NCI-H1694 treated with DMSO at 0.1 percent for 48 hours (cell line): ENCODE measurements at places on chromosomes 11 and 22.
A peak's percentile ranks its signal among the peaks of the same experiment; 100 is the strongest.

DNA sequence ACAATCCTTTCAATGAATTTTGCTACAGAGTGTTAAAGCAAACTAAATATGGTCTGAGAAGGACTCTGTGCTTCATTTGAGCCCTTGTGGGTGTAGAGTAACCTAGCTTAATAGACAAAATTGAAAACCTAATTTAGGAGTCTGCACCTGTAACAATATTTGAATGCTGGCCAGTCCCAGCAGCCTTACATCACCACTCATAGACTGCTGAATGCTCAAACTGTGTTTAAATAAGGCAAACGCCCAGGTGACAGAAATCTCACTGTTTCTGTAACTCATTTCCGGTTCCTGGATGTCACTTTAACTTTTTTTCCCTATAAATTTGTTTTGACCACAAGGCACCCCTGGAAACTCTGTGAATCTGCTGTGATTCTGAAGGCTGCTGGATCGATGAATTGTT, 45.5 kb upstream of the GLYATL1B start:
- DNase-seq, result no peak

- no peak for DNase-seq
These were observed 4.4 kb upstream of the MUC5AC start for GRCh38 chr11:1153105-1153950.

- DNase-seq, result no peak
These were observed 338.8 kb downstream of the CTTN start for GRCh38 chr11:70736937-70737640.

DNA sequence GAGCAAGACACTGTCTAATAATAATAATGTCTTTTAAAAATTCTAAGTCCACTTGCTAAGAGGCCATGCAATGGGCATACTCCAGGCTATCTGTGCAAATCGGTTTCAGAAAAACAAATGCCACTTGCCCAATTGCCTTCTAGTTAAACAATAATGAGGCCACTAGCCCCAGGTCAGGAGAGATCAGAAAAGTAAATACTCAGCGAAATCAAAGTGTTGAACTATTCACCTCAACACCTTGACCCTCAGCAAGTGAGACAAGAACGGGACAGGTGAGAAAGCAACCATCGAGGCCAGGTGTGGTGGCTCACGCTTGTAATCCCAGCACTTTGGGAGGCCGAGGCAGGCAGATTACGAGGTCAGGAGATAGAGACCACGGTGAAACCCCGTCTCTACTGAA, 72.3 kb upstream of the SYN3 start:
- no peak for DNase-seq

DNA sequence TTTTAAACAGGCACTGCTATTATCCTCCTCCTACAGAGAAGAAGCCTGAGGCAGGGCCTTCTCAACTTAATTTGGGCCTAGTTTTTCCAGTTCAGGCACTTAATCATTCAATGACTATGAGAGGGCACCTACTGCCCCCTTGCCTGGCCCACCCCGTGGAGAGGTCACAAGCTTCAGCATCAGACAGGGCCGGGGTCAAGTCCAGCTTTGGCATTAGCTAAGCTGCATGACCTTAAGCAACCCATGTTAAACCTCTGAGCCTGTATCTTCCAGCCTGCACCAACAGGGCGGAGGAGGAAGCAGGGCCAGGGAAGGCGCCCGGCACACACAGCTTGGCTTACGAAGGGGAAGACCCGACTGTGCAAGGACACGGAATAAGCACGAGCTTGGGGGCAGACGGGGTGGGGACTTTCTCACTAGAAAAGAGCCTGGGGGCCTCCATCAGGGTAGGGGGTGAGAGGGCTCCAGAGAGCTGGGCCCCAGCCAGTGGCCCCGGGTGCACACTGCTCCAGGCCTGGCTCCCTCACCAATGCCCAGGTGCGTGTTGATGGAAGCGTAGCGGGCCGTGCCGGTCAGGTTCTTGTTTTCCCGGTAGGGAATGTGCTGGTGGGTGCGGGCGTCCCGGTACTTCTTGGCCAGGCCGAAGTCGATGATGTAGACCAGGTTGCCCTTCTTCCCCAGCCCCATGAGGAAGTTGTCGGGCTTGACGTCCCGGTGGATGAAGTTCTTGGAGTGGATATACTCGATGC, 16.9 kb downstream of the CSNK1E start:
- DNase-seq, result no peak

DNA sequence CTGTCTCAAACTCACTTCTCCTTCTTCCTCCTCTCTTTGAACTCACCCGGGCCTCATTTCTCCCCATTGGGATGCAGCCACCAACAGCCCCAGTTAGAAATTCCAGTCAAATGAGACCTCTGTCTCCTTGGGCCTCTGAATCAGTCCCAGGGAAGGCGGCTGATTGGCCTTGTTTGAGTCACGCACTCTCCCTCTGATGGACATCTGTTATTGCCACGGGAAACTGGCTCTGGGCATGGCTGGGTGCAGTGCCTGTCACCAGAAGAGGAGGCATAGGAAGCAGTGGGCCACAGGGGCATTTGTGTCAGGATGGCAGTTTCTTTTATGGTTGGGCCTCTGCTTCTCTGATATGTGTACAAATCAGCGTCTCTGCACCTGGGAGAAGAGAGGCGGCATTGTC, 9.6 kb upstream of the WNT11 start:
- no peak for DNase-seq

DNA sequence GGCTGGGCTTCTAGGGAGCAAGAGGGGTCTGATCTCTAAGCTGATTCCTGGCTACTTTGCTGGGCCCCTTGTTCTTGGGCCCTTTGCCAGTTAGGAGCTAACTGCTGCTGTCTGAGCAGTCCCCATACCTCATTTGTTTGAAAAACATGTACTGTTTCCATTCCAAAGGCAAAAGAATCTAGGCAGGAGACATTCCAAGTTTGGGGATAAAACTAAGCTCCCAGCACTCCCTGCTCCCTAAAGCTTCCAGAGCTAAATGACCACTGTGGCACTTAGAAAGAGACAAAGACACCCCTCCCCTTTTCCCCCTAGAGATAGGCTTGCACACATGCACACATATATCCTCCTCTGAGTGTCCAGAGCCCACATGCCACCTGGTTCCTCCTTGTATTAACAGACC, 22.7 kb upstream of the RRM1 start:
- no peak for DNase-seq

DNA sequence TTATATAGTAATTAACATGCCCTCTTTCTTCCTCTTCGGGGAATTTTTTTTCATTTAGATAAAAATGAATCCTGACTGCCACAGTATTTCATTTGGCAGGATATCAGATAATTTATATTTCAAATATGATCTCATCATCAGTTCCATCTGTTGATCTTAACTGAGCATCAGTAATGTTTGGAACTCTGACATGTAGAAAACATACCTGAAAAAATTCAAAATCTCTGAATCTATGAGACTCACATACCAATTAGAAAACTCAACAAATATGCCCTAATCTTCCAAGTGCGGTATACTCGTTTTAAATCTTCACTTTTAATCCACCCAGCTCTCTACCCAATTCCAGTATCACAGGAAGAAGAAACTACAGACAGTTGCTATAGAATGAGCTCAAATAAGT, 161.9 kb downstream of the MSANTD4 start:
- no peak for DNase-seq

DNA sequence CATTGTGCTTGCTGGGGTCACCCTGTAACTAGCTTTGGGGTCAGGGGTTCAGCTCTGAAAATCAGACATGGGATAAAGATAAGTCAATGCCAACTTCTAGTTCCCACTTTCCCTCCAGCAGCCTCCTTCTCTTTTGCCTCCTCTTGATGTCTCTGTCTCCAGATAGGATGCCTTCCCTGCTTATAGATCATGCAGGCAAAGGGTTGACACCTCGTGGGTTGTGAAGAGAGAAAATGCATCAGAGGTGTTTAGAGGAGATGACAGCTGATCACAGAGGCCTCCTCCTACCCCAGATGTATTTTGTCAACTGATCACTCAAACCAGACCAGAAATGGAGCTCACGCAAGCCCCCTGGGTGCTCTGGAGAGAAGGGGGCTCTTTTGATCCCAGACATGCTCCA, 337.8 kb downstream of the BUD13 start:
- DNase-seq, result no peak

DNA sequence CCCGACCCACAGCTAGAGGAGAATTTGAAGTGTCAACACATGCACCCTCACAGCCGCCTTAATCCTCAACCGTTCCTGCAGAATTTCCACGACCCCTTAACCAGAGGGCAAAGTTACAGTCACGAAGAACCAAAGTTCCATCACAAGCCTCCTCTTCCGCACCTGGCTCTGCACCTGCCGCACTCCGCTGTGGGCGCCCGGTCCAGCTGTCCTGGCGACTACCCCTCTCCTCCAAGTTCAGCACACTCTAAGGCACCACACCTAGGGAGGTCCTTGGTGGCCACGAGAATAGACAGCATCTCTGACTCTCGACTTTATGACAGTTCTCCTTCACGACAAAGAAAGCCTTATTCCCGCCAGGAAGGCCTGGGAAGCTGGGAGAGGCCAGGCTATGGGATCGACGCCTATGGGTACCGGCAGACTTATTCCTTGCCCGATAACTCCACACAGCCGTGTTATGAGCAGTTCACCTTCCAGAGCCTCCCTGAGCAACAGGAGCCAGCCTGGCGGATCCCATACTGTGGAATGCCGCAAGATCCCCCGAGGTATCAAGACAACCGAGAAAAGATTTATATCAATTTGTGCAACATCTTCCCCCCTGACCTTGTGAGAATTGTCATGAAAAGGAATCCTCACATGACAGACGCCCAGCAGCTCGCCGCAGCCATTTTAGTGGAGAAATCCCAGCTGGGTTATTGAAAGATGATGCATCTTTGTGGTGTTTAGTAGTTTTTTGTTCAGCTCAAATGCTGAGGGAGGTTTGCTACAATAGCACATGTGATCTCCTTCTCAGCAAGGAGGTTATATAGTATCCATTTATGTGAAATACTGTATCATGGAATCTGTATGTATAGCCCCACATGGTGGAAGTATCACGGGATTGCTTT, 72.1 kb downstream of the ZC3H12C start:
- no peak for DNase-seq

DNA sequence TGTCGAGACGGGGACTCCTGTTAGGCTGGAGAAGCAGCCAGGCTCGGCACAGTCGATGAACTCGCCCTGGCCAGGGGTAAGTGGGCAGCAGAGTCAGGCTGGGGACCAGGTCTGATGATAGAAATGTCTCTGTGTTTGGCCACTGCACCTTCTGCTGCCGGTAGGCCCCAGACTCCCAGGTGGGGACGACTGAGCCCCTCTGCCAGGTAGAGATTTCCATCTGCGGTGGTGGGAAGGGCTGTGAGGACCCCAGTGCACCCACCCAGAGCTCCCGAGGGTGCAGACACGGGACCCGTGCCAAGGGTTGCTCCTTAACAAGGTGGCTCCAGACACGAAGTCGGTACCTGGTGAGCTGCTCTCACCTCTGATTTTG, 862.5 kb downstream of the TBC1D22A start:
- DNase-seq, result no peak

DNA sequence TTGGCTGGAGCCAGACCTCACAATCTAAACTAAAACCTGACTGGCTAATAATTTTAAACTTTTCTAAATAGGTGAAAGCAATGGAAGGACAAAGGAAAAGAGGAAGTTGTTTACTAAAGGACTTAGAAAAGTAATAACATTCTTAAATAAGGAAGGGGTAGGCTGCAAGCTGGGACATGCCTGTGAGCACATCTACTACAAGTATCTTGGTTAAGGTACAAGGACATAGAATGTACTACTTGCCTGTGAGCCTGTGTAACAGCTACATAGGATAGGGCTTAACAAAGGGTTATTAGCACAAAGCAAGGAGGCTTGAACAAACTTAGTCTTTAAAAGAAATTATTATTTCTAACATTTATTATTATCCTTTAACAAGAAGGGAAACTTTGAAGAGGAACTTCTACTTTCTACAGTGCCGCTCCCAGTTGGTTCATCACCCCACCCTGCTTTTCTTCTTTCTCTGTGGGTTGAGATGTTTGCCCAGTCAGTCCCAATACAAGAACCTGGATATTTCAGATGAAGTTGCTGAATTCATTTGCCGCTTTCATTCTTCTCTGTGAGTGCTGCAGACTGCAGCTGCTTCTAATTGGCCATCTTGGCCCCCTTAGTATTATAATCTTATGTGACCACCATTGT, 87.5 kb downstream of the PRMT3 start:
- DNase-seq, result no peak

- peak; percentile 56 for DNase-seq
These were observed 3.9 kb upstream of the RNF215 start for GRCh38 chr22:30390974-30391691.

DNA sequence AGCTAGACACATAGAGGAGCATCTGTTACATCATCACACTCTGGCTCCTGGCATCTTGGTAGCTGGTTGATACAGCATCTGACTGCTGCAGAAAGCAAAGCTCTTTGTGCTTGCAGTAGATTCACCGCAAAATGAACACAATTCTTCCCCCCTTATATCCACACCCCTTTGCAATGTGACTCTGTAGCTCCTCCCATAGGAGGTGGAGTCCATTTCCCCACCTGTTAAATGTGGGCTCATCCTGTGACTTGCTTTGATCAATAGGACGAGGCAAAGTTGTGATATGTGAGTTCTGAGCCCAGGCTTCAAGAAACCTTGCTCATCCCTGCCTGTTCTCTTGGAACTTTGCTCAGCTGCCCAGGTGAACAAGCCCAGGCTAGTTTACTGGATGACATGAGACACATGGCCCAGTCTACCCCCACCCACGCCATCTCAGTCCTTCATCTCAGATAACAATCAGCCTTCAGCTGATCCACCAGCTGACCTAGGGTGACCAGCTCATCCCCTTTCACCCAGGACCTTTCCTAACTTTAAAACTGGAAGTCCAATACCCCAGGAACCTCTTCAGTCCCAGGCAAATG, 272.2 kb downstream of the TENM4 start:
- no peak for DNase-seq

DNA sequence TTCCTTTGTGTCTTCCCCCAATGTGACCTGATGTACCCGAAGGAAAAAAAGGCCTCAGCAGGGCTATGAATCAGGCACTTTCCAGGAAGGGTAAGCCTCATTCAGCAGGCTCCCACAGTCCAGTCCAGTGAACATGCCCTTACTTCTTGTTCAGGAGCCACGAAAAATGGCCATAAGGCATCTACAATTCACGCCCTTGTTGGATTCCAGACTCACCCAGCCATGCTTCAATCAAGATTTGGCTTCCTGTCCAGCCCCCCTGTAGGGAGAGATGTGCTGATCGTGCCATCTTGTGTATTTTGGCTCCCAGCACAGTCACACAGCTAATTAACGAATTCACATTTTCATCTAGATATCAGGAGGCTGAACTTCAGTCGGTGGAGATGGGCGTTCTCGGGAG, 9.9 kb upstream of the KCNJ5 start:
- DNase-seq, result no peak
